ENCODE measurements at places on chromosomes 3 and 15.

- no peak for DNase-seq
Observed at GRCh38 chr15:49288391-49288790, 118.3 kb downstream of the GALK2 start.

DNA sequence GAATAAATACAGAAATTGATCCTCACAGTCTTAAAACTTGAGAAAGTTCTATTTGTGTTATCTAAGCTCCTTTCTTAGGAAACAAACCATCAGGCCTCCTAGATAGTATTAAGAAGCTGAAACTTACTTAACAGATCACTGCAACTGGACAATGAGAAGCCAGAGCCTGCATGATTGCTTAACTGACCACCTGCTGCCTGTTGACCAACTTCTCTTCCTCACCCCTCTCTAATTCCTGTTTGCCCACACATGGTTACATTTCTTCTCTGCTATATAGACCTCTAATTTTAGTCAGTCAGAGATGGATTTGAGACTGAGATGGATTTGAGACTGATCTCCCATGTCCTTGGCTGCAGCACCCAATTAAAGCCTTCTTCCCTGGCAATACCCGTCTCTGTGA is 13.5 kb downstream of the CCPG1 start:
- DNase-seq: no peak

DNA sequence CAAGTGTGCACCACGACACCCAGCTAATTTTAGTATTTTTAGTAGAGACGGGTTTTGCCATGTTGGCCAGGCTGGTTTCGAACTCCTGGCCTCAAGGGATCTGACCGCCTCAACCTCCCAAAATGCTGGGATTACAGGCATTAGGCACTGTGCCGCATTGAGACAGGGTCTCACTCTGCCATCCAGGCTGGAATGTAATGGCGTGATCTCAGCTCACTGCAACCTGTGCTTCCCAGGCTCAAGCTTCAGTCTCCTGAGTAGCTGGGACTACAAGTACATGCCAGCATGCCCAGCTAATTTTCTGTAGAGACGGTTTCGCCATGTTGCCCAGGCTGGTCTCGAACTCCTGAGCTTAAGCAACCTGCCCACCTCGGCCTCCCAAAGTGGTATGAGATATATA is 51.6 kb downstream of the ACAD9 start:
- DNase-seq: no peak

GRCh38 chr15:83665480-83665879 is 11.6 kb downstream of the ADAMTSL3 start:
- DNase-seq: no peak

DNA sequence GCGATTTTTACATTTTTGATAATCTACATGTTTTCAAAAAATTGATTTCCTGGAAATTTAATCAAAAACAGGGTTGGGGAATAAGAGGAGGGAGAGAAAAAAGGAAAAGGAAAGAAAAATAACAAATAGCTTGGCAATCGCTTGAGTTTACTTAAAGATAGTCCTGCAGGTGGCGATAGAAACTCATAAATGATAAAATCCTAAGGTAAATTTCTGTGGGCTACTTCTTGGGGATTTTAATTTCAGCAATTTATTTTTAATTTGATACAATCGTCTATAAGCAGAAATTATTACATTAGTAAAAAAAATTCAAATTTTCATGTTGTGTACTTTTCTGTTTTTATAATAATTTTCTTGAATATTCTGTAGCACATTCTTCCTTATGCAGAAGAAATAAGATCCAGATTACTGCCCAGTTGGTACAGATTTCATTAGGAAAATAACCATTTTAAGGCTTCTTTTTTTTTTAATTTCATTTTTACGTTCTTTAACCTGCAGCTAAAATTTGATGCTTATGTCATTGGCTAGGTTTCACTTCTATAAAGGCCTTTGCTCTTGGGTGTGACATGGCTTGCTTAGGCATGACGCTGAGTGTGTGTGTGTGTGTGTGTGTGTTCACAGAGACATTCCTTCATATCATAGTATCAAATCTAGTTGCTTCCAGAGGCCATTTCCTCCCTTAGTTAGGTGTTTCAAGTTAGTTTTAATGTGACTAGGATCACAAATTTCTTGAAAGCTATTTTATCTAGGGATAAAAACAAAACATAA is 181.8 kb downstream of the MCTP2 start:
- DNase-seq: no peak

GRCh38 chr15:60353245-60353920 is 44.4 kb downstream of the ANXA2 start:
- DNase-seq: no peak

DNA sequence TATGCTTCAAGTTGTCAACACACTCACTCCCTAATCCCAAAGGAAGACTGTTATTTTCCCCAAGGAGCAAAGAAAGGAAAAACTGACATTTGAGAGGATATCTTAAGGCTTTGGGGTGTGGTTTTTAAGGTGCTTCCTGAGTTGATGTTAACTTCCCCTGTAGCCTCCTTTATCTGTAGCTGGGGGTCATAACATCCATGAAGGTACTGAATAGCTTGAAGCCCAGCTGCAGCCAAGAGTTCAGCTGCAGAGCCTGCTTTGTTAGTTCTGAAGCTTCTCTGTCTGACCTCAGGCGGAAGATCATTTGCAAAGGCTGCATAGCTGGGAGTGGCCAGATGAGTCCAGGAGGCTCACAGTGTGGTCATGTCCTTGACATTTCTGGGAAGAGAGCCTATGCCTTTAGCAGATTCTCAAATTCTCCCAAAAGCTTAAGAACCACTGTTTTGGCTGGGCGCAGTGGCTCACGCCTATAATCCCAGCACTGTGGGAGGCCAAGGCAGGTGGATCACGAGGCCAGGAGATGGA is 165.4 kb downstream of the SV2B start:
- DNase-seq: no peak

GRCh38 chr3:28948685-28949084 is 332.2 kb upstream of the RBMS3 start:
- DNase-seq: no peak

DNA sequence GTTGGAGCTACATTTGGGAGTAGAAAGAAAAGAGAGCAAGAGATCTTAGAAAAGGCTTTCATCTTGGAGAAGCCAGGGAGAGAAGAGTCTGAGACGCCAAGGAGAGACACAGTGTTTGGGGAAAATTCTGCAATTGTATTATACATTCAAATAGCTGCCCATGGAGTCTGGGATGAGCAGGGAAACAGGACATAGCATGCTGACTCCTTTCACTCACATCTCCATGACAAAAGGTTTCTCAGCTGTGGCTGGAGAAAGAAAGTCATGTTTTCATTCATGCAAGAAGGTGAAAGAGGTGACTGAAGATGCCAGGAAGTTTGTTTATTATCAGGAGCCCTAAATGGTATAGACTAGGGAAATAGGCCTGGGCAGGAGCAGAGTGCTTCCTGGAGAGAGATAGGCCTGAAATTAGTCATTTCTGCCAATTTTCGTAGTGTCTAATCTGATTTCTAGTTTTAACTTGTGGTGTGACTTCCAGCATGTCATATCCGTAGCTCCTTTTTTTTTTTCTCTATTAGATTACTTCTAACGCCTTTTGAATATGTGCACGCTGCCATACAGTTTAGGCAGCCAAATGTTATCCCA is 34.1 kb downstream of the ACP3 start:
- DNase-seq: no peak

- DNase-seq: no peak
Observed at GRCh38 chr15:87871258-87871681, 385.3 kb downstream of the NTRK3 start.

- no peak for DNase-seq
Observed at GRCh38 chr15:88872106-88872505, 23.2 kb downstream of the HAPLN3 start.

GRCh38 chr3:14337828-14338227 is 64.6 kb upstream of the SLC6A6 start:
- no peak for DNase-seq

DNA sequence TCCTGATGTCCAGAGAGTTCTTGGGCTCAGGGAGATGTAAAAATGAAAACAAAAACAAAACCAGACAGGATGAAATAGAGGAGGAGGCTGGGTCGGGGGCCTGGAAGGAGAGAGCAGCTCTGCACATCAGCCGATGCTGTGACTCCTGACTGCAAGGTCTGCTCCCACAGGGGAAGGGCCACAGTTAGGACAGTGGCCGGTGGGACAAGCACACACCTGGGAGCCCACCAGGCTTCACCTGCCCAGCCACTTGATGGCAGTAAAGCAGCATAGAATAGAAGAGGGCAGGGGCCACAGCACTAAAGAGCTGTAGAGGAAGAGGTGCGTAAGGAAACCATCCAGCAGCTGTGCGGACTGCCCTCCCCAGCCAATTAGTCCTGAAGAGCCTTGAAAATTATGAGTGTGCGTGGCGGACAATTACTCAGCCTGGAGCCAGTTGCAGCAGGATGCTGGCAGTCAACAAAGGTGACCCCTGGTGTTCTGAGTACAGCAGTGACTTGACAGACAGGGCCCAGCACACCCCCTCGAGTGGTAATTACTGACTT is 29.8 kb downstream of the ALS2CL start:
- DNase-seq: no peak

DNA sequence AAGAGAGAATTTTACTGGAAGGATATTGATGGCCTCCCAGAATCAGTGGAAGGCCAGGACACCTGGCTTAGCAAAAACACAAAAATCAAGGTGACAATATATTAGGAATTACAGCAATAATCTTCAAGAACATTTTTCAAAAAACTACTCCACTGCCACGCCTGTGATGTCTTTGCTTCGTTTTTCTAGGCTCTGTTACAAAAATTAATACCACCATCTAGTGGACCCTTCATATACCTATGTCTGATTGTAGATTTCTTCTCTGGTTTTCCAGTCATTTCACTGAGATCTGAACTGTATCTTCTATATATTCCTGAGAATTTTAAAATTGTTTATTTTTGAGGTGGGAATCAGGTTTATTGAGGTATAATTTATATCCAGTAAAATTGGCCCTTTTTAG is 5.6 kb upstream of the SLC33A1 start:
- DNase-seq: no peak

GRCh38 chr3:193932136-193932535 is 203.8 kb upstream of the HES1 start:
- DNase-seq: no peak

GRCh38 chr3:49198161-49198560 is 26.8 kb downstream of the KLHDC8B start:
- DNase-seq: no peak

- DNase-seq: no peak
Observed at GRCh38 chr15:25061808-25062550, 107.2 kb downstream of the SNRPN start.

DNA sequence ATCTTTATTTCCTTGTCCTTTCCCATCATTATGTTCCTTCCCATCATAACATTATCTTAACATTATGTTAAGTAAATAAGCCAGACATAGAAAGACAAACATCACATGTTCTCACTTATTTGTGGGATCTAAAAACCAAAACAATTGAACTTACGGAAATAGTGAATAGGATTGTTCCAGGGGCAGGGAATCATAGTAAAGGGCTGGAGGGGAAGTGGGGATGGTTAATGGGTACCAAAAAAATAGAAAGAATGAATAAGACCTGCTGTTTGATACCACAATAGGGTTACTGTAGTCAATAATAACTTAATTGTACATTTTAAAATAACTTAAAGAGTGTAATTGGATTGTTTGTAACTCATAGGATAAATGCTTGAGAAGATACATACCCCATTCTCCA is 36.7 kb upstream of the MBNL1 start:
- DNase-seq: no peak

- DNase-seq: no peak
Observed at GRCh38 chr3:146823622-146824021, 218.5 kb upstream of the PLSCR5 start.

GRCh38 chr3:189389346-189389745 is 217.6 kb downstream of the TPRG1 start:
- DNase-seq: no peak

- no peak for DNase-seq
Observed at GRCh38 chr15:48634893-48635292, 10.6 kb downstream of the FBN1 start.

GRCh38 chr15:52137432-52138357 is 25.1 kb upstream of the BCL2L10 start:
- no peak for DNase-seq

GRCh38 chr3:12964711-12965612 is 108.3 kb downstream of the IQSEC1 start:
- DNase-seq: no peak

DNA sequence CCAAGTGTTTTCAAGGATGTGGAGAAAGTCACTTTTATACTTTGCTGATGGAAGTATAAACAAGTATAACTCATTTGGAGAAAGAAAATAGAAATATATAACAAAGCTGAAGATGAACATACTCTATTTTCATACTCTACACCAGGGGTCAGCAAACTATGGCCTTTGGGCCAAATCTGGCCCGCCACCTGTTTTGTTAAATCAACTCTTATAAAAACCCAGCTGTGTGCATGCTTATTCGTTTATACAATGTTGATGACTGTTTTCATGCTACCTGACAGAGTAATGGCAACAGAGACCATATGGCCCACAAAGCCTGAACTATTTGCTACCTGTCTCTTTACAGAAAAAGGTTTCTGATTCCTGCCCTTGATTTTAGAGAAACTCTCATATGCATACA is 124.0 kb downstream of the NR1D2 start:
- DNase-seq: no peak

DNA sequence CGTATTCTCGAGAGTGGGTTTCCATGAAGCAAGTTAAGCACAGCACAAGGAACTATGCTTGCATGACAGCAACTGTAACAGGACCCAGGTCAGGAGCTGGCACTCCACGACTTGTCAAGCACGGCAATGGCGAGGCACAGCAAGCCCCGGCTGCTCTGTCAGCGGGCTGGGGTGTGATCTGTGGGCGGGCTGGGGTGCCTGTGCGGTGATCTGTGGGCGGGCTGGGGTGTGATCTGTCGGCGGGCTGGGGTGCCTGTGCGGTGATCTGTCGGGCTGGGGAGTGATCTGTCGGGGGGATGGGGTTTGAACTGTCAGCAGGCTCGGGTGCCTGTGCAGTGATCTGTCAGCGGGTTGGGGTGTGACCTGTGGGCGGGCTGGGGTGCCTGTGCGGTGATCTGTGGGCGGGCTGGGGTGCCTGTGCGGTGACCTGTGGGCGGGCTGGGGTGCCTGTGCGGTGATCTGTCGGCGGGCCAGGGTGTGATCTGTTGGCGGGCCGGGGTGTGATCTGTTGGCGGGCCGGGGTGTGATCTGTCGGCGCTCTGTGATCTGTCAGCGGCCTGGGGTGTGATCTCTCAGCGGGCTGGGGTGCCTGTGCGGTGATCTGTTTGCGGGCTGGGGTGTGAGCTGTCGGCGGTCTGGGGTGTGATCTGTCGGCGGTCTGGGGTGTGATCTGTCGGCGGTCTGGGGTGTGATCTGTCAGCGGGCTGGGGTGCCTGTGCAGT is 205.7 kb downstream of the XXYLT1 start:
- DNase-seq: no peak

DNA sequence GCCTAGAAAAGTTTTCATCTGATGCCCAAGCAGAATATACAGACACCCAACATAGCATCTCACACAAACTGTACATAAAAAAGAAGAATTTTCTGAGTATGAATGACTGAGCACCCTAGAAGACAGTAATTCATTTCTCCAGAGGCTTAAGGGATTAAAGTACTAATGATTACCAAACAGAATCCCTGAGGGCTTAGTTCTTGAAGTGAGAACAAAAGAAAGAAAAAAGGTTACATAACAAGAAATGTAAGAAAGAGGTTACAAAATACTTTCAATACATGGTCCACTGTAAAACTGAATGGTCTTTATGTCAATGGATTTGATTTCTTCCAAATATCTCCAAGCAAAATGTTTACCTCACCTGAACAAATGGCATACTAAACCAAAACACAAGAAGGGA is 9.1 kb upstream of the NEK10 start:
- no peak for DNase-seq

GRCh38 chr15:84909029-84909428 is 24.6 kb downstream of the SLC28A1 start:
- no peak for DNase-seq

- no peak for DNase-seq
Observed at GRCh38 chr3:53599771-53600170, 105.4 kb downstream of the CACNA1D start.
